BE2C (cell line): ENCODE measurements at places on chromosomes 4 and X.

- no peak for DNase-seq
Observed at GRCh38 chr4:141356963-141357335, 136.3 kb downstream of the ZNF330 start.

DNA sequence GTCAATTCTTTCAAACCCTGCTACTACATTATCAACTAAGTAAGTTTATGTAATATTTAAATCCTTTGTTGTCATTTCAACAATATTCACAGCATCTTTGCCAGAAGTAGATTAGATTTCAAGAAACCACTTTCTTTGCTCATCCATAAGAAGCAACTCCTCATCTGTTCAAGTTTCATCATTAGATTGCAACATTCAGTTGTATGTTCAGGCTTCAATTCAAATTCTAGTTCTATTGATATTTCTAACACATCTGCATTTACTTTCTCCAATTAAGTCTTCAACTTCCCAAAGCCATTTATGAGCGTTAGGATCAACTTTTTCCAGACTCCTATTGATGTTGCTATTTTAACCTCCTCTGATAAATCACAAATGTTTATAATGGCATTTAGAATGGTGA lies 66.1 kb downstream of the BMP3 start:
- no peak for DNase-seq

- no peak for DNase-seq
Observed at GRCh38 chr4:11348449-11349088, 80.1 kb downstream of the HS3ST1 start.

GRCh38 chr4:16142598-16143310 lies 58.9 kb upstream of the PROM1 start:
- DNase-seq, result no peak
